A549 treated with RU486 at 1 μM for 4 hours (cell line): ENCODE measurements at places on chromosomes 16 and 17. TPM values are rescaled to one million over a fixed set of nuclear protein-coding genes. Genes with fewer than 3 reads are reported as not detected.

Gene EPX
- not detected in 5 replicates for total RNA-seq

Gene DHX58
- total RNA-seq, result 0.31 to 0.62 TPM (median 0.50 TPM) in 5 replicates

Gene CCDC200
- not detected in 5 replicates for total RNA-seq

Gene KCNJ18
- 0.05 TPM in 1 of 5 replicates, not detected in the others for total RNA-seq

Gene KRTAP3-2
- total RNA-seq, result 0.36 to 0.50 TPM (median 0.42 TPM) in 3 of 5 replicates, not detected in the others

Gene HOXB4
- total RNA-seq, result 0.09 to 0.15 TPM (median 0.12 TPM) in 3 of 5 replicates, not detected in the others

Gene PRR15L
- 0.08 to 0.33 TPM (median 0.12 TPM) in 5 replicates for total RNA-seq

Gene SLC13A2
- total RNA-seq, result 0.10 to 0.18 TPM (median 0.14 TPM) in 4 of 5 replicates, not detected in the other
